ENCODE measurements at places on chromosomes 16 and 17.

- DNase-seq: no peak
Measured at GRCh38 chr17:72122765-72123529, 2.1 kb downstream of the SOX9 start.

DNA sequence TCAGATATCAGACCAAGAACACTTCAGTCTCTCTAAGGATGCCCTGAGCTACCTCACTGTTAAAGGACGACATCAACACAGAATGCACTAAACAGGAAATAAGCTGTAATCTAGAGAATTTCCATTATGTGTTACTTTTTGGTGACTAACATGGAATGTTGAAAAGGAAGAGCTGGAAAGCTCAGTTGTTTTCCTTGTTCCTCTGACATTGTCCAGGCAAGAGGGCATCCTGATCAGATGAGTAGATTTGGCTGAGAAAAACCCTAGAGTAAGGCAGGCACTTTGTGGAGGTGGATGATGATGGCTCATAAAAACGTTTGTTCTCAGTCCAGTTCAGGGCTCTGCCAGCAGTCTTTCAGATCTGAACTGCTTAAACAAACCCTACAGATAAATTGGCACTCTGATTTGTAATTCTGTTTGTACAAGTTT, 34.0 kb downstream of the DGKE start:
- no peak for DNase-seq

DNA sequence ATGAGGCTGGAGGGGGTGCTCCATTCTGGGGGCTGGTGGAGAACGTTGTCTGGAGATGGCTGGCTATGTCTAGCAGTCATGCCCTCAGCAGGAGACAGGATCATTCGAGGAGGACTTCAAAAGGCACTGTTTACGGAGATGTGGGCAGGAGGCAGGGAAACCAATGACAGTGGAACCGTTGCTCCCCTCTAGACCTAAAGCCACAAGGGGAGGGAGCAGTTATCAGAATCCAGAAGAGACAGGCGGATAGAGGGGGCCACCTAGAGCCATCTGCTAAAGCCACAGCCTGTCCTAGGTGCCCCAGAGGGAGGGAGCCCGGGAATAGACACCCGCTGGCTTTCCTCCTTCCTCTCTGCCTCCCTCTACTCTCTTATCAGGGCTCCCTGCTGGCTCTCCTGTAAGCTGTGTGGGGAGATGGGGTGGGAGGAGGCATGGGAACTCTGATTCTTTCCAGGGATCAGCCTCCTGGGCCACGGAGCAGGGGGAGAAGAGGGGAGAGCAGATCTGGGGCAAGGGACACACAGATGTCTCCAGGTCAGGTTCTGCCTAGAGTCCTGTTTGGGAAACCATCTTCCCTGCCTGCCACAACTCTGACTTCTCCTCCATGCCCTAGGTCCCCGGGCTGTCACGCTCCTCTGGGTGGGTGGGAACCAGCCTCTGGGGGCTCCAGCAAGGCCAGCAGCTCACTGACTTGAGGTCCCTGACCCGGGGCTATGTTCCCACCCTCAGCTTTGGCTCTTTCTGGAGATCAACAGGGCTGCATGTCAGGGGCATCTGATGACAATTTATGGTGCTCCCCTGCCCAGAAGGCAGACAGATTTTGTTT, 42.3 kb downstream of the IRX3 start:
- no peak for DNase-seq

- no peak for DNase-seq
Measured at GRCh38 chr17:55202896-55203295, 61.9 kb upstream of the HLF start.

DNA sequence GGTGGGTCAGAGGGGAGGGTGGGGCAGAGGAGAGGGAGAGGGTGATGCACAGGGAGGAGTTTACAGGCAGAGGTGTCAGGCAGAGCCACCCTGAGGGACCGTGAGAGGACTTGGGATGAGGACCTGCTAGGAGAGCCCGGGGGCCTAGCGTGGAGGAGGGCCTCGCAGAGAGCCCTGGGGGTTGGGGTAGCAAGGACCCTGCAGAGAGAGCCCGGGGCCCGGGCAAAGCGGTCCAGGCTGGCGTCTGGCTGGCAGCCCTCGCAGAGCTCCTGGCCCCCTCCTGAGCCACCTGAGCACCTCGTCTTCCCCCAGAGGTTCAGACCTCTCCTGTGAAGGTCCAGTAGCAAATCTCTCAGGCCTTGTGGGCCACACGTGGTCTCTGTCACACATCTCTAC, 42.0 kb upstream of the ZNF469 start:
- no peak for DNase-seq

GRCh38 chr17:57872536-57872935, 22.7 kb upstream of the MRPS23 start:
- no peak for DNase-seq

- DNase-seq: no peak
Measured at GRCh38 chr16:87190288-87191230, 126.6 kb downstream of the C16orf95 start.

DNA sequence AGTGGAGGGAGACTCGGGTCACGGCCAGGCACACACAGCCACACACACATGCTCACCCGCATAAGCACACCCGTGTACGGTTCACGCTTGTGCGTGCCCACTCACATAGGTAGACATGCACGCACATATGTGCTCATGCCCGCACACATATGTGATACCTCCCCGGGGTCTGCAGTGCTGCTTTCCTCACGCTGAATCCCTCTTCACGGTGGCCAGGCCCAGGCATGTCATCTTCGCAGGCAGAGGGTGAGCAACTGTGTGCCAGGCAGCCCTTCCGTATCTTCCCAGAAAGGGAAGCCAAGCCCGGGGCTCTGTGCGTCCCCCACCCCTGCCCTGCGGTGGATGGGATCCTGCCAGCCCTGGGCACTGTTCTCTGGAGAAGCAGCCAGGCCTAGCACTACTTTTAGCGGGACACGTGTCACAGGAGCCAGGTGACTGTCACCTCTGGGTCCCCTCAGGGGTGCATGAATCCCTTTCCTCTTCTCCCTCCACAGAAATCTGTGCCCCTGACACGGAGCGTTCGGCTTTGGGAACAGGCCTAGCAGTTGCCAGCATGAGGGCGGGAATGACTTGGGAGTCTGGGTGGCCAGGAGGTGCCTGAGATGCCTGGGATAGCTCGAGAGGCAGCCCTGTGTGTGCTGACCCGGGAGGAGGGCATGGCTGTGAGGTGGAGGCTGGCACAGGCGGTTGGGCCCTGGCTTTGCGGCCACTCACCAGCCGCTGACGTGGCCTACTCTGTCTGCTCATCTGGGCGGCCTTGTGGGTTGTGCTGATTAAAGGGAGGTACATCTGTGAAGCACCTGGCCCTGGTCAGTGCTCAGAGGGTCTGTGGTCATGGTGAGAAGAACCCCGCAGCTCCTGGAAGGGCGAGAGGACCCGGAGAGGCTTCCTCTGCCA, 47.5 kb downstream of the BAIAP2 start:
- no peak for DNase-seq

GRCh38 chr16:46673320-46674013, 15.5 kb downstream of the VPS35 start:
- DNase-seq: peak; percentile 61

DNA sequence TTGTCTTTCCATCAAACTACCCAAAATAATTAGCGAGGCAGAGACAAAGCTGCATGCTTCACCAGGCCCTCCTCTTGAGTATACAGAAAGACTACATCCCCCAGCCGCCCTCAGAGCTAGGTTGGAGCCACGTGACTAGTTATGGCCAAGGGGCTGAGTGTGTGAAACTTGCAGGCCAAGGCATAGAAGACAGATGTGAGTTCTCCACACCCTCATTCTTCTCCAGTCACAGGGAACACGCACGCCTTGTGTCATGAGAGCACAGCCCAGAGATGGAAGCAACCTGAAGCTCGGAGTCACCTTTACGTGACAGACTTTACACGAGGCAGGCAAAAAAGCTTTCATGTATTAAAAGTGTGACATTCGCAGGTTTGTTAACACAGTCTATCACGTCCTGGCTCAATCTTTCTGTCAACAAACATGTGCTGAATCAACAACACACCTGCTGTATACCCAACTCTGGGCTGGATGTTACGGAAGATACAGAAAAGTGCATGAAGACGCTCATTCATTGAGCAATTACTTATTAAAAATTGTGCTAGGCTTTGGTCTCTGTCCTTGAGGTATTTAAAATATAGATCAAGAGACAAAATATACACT, 38.3 kb downstream of the STX8 start:
- DNase-seq: no peak

- no peak for DNase-seq
Measured at GRCh38 chr17:49610883-49611584, 35.4 kb downstream of the NXPH3 start.

DNA sequence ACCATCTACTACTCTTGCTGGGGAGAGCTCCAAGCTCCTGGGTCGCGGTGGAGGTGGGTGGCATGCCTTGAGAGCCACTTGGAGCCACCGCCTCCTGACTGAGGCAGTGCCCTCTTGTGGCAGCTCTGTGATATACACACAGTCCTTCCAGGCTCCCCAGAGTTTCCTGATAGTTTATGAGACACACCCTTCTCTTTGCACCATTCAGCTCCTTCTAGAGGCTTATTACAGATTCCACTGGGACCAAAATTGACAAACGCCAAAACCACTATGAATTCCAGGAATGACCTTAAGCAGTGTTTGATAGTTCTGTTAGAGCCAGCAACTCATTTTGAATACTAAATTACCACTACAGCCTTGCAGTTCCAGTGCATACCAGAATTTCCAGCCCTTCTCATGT, 170.1 kb upstream of the CDH13 start:
- DNase-seq: no peak

GRCh38 chr17:5675625-5676421, 91.5 kb upstream of the NLRP1 start:
- no peak for DNase-seq

DNA sequence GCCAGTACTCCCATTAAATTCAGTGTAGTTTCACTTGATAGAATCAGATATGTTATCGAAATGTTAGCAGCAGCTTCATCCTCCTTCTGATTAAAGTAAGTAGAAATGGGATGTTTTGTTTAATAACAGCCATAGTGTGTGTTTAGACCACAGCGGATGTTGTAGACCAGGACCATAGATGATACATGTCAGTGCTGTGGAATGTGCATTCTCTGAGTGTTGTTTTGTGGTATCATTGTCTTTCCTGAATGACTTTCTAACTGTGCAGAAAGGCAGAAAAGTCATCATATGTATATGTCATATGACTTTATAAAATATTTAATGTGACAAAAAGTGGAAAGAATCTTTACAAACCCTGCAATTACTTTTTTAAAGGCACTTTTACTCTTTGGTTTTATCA, 55.6 kb downstream of the CYLD start:
- DNase-seq: no peak

DNA sequence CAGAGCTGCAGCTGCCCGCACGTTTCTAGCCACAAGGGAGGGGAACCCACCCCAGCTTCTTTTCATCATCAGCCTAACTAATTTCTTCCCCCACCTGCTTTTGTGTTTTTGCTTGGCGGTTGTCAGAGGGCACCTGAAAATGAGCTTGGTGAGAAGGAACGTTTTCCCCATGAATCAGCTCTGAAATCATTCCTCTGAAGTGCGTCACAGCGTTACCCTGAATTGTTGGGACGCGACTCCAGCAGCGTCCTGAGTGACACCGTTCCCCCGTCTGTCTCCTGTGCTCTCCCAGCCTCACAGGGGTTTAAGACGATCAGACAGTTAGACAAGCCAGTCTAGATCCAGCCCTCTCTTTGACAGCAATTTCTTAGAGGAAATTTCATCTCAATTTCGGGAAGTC, 722.9 kb upstream of the EEF2KMT start:
- DNase-seq: no peak

- no peak for DNase-seq
Measured at GRCh38 chr17:50828508-50829170, 6.7 kb upstream of the WFIKKN2 start.

DNA sequence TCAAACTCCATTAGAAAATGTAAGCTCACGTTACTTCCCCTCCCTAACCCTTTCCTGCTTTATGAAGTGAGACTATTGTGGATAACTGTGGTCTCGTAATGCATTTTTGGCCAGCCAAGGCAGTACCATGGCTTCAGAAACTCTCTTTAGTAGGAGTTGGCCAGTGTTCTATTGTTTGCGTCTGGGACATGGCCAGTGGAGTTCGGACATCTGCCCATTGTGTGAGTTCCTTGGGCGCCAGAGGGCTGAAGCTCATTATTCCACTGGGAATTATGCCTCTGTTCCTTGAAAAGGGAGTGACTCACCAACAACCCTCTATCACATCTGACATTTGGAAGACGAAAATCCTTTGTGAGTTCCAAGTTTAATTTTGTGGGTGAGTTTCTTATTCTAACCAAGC, 319.5 kb upstream of the SOX9 start:
- DNase-seq: no peak

DNA sequence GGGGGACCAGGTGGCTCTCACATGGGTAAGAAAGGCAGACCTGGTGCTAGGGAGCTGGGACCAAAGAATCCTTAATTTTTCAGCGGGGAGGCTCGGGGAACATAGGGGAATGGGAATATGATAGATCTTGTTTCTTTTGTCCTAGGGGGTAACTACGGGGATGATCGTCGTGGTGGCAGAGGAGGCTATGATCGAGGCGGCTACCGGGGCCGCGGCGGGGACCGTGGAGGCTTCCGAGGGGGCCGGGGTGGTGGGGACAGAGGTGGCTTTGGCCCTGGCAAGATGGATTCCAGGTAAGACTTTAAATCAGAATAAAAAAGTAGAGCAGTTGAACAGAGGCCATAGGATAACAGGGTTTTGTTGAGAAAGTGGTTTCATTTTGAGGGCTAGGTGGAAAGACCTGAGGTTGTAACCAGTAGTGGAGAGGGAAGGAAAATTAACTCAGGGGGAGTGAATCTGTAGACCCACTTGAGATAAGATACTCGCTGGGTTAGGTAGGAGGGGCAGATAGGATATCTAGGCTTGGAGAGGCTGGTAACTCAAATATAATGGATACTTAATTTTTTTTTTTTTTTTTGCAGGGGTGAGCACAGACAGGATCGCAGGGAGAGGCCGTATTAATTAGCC, 11.0 kb downstream of the FUS start:
- no peak for DNase-seq

DNA sequence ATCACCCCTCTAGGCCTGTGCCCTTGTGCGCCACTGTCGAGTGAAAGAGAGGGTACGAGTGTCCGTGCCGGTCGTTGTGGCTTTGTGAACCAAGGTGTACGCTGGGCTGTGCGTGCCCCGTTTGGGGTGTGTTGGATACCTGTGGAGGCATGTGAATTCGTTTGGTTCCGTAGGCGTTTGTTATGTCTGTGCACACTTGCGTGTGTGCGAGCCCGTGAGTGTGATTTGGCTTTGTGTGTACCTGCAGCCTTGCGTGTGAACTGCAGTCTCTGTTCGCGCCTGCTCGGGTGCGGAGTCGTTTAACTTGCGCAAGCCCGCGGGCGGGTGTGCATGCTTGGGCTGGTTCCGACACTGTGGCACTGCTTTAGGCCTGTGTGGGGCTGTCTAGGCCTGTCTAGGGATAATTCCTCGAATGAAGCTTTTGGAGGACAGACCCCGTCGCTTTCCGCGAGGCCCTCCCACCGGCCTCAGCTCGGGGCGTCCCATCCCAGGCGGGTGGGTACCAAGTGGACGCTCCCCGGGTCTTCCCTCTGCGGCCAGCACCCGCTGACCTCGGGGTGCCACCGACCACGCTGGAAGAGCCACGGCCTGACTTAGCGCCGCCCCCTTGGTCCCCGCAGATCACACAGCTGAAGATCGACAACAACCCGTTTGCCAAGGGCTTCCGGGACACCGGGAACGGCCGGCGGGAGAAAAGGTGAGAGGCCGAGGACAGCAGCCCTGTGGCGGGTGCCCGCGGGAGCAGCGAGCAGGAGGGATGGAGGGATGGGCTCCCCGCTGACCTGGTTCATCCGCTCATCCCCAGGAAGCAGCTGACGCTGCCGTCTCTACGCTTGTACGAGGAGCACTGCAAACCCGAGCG, 4.4 kb downstream of the TBX2 start:
- peak; percentile 66 for DNase-seq

Measured in activated CD8-positive, alpha-beta memory T cell treated with anti-CD3 and anti-CD28 coated beads for 24 hours (primary cell).